ENCODE measurements at places on chromosomes 3 and 15.

GRCh38 chr15:101029971-101030661, 111.0 kb downstream of the LRRK1 start:
- no peak for DNase-seq

GRCh38 chr3:50212502-50212901, 7.4 kb downstream of the SLC38A3 start:
- DNase-seq: no peak

DNA sequence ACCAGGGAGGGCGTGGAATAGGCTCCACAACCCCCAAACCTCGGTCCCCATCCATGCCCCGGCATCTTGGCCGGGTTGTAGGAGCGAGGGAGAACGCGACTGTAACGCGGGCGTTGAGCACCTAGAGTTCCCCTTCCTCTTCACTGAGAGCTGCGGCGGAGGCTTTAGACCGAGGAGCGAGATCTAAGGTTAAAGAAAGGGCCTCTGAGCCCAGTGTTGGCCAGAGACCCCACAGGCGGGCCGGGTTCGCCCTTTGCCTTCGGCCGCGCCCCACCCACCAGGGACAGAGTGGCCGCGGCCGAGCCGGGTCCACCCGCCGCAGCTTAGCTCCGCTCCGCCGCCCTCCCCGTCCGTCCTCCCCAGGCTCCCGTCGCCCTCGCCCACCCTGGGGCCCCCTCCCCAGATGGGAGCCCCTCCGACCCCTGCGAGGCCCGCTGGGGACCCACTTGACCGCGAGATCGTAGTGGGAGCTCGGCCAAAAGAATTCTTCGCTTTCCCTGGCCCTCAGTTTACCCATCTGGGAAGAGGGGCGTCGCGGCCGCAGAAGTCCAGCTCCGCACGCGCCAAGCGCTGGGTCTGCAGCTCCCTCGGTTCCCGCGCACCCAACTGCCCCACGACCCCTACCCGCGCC, 425 bp downstream of the ANPEP start:
- no peak for DNase-seq

GRCh38 chr3:33212406-33212805, 6.2 kb downstream of the SUSD5 start:
- no peak for DNase-seq

DNA sequence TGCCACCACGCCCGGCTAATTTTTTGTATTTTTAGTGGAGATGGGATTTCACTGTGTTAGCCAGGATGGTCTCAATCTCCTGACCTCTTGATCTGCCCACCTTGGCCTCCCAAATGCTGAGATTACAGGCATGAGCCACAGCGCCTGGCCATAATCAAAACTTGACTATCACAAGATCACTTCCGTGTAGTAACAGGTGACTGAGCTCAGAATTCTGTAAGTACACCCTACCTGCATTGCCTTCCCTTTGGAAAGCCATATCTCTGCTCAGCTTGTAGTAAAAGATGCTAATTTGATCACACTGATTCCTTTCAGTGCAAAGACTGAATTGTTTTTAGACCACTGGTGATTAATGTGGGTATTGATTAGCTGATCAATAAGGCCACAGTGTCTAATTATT, 167.1 kb downstream of the SHOX2 start:
- no peak for DNase-seq

- DNase-seq: no peak
These were observed 34.7 kb upstream of the BNIP2 start for GRCh38 chr15:59723687-59724346.

- DNase-seq: no peak
These were observed 449.9 kb downstream of the FHIT start for GRCh38 chr3:60801307-60801706.

DNA sequence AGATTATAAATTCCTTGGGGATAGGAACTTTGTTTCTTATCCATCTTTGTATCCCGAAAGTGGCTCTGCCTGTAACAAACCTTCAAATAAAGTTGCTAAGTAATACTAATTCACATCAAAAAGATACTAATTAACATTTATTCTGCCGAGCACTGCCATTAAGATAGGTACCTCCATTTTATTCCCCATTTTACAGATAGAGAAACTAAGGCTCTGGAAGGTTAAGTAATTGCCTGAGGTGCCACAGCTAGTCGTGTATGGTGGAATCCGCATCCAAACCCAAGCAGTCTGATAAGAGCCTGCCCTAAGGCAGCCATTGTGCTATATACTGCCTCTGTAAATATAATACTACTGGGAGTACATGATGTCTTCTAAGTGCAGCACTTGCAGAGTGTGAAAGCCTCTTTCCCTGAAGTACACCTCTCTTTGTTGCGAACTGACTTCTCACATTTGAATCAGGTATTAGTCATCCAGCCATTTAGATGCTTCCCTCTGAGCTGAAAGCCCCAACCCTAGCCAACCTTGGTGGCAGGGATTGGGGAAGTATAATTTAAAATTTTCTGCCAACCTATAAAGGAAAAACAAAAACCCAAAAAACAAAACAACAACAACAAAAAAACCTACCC, 78.5 kb upstream of the CHD2 start:
- no peak for DNase-seq

DNA sequence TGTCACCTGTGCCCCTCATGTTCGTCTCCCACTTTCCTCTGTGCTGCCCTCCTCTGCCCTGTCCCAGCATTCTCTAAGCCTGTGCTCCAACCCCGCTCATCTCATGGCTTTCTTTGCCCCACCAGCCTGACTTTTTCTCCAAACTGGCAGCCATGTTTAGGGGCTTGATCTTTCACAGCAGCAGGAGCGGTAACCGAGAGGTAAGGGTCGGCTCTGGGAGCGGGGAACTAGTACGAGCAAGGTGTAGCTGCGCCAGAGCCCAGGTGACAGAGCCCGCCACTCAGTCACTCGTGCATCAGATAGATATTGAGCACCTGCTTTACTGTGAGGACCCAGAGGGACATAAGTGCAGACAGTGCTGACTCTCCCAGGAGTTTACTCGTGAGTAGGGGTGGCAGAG, 13.4 kb downstream of the MAN2A2 start:
- no peak for DNase-seq

GRCh38 chr3:121545049-121545573, 677 bp downstream of the POLQ start:
- DNase-seq: no peak

DNA sequence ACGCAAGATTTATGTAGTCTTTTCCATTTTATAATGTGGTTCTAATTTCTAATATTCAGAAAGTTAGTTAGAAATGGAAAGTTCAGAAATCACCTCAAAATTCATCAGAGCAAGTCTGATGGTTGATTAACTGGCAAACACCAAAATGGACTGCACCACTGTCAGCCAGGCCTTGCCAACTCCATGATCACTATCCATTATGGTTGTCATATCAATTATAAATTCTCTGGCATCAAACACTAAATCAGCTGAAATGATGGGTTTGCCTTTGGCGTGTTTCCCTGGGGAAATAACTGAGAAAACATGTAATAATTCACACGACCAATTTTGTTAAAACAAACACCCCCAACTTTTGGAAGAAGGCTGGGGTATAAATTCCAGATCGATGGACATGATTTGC, 219.4 kb downstream of the CDIN1 start:
- DNase-seq: no peak

DNA sequence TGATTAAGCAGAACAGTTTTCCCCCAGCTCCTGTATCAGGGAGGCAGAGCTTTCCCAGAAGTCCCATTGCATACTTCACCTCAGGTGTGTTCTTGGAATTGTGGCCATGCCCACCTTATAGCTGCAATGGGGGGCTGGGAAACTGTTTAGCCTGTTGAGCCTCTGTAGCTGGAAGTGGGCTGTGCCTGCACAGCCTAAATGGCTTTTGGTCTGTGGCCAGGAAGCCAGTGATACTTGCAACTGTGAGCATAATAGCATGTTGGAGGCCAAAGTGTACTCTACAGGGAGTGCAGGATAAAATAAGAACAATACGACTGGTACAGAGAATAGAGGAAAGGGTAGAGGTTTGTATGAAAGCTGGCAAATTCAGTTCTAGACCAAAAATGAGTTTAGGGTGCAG, 248.5 kb downstream of the PTPRG start:
- no peak for DNase-seq

DNA sequence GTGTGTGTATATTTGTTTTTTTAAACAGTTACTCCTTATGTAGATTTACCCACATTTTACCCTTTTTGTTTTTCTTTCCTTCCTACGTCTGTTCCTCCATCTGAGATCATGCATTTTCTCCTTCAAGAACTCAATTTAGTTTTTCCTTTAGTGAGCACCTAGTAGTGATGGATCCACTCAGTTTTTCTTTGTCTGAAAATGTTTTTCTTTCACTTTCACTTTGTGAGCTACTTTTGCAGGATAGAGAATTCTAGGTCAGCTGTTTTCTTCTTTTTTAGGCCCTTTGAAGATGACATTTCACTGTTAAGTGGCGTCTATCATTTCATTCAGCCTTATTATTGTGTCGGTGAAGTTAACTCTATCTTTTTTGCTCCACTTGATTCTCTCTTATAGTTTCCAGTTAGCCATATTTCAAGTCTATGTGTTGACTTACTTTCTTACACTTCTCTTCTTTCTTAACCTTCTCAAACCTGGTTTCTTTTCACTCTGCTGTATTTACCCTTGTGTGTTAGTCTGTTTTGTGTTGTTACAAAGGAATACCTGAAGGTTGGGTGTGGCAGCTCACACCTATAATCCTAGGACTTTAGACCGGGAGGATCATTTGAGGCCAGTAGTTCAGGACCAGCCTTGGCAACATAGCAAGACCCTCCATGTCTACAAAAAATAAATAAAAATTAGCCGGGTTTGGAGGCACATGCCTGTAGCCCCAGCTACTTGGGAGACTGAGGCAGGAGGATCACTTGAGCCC, 55.8 kb downstream of the PRKCI start:
- DNase-seq: no peak

GRCh38 chr3:816605-817004, 276.2 kb upstream of the CNTN6 start:
- no peak for DNase-seq

DNA sequence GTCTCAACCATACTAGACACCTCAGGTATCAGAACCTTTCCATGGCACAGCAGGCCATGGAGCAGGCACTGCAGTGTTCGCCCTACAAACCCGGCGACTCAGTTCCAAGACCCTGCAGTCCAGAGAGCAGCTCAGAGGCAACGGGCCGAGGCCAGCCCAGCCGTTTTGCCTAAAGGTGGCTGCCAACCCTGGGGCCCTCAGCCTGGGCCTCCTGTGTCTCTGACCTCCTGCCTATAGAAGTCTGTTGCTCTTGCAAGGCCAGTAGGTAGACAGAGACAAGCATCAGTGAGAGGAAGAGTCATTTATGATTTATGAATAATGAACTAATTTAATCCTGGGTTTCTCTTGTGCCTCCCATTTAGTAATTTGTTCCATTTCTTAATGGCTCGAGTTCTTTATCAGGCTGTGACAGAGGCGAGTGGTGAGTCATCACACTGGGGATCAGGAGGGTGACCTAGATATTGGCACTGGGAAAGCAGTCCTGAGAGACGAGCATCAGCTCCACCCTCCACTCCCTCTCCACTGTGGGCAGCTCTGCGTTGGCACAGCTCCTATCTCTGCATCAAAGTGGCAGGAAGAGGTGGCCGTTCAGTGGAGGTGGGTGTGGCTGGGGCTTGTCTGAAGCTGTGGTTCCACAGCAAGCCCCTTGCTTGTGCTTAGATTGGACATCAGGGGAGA, 79.8 kb downstream of the ABHD5 start:
- DNase-seq: no peak
